ENCODE measurements at places on chromosomes 16 and 17. TPM values are rescaled to one million over a fixed set of nuclear protein-coding genes. Genes with fewer than 3 reads are reported as not detected.

Gene RMI2
- 13.8 TPM for polyA plus RNA-seq

Gene OR2C1
- polyA plus RNA-seq, result not detected

Gene GH2
- not detected for polyA plus RNA-seq

Gene PEX12
- polyA plus RNA-seq, result 1.3 TPM

Gene GSDMA
- 0.19 TPM for polyA plus RNA-seq

Gene MYH1
- not detected for polyA plus RNA-seq

Gene DNAH3
- polyA plus RNA-seq, result not detected

Gene HEATR9
- not detected for polyA plus RNA-seq

Gene TENT4B
- 3.4 TPM for polyA plus RNA-seq

Gene TBC1D28
- not detected for polyA plus RNA-seq
